ENCODE measurements at places on chromosomes 3 and 15.

GRCh38 chr15:95440712-95441111, 889.8 kb upstream of the NR2F2 start:
- no peak for DNase-seq

- DNase-seq: no peak
These were observed 62.1 kb upstream of the FAM3D start for GRCh38 chr3:58728723-58729122.

DNA sequence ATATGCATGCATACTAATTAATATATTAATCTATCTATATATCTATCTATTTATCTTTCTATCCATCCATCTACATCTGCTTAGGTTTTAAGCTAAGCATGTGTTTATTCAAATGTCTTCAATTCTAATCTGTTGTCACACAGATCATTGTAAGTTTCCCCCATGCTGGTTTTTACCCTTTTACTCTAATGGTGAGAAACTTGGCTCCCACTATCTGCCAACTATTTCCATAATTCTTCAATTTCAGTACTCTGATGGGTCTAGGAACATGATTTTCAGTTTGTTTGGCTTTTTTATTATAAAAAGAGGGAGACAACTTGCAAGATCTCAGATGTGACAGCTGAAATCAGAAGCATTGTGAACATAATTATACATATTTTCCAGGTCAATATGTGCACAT, 773.8 kb downstream of the PLOD2 start:
- DNase-seq: no peak

- no peak for DNase-seq
These were observed 55.9 kb downstream of the PGPEP1L start for GRCh38 chr15:98951493-98952320.

DNA sequence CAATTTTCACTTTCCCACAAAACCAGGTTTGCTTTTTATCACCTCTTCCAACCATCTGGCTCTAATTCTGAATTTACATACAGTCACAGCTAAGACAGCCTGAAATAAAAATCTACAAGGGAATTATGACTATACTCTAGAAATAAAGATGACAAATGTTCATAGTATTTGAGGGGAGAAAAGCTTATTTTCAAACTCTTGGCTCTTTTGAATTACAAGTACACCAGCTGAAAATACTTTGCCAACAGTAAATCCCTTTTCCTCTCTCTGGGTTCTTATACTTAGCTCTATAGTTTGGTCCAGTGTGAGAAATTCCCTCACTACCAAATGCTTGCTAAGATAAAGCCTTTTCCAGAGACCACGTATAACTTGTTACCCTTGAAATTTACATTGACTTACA, 1037.9 kb downstream of the ROBO1 start:
- no peak for DNase-seq

GRCh38 chr3:142087676-142088075, 61.7 kb downstream of the TFDP2 start:
- no peak for DNase-seq

DNA sequence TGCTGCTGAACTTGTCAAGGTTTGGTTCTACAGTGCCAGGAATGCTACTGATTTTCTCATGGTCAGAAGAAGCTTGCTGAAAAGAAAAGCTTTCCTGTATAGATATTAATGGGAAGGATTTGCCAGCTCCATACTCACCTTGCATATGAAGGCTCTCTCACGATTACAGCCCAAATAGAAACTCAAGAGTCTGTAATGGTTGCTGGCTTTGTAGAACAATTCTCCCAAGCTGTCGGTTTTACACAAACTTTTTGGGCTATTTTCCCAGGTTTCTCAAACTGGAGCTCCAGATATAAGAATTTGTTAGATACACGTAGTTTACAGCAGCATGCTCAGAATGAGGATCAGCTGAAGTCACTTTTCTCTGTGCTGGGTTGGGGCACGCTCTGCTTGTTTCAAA, 30.1 kb upstream of the LRRC3B start:
- no peak for DNase-seq

- DNase-seq: no peak
These were observed 130.3 kb downstream of the MDFIC2 start for GRCh38 chr3:70182166-70182565.

GRCh38 chr3:184601576-184602371, 40.2 kb downstream of the EPHB3 start:
- no peak for DNase-seq

- no peak for DNase-seq
These were observed 630.5 kb upstream of the LMCD1 start for GRCh38 chr3:7871003-7871560.

- DNase-seq: no peak
These were observed 31.1 kb upstream of the ACTL6A start for GRCh38 chr3:179531576-179531975.

DNA sequence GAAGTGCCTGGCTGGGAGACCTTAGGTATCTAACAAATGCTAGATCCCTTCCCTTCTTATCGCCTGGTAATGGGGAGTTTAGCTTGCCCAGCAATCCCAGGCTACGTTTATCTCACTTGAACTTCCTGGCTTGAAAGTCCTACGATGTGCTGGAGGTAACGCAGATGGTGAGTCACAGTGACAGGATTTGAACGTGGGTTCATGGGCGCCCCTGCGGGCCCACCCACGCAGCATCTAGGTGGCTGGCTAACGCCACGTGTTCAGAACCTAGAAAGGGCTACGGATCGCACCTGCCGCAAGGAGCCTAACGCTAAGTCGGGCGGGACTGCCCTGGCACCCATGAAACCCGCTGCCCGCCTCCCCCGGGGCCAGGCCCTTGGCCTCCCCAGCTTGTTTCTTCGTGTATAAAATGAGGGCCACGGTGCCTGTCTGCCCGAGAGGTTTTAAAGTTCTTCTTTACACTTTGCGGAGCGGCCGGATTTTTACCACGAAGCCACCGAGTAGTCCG, 600 bp upstream of the USP3 start:
- DNase-seq: no peak

DNA sequence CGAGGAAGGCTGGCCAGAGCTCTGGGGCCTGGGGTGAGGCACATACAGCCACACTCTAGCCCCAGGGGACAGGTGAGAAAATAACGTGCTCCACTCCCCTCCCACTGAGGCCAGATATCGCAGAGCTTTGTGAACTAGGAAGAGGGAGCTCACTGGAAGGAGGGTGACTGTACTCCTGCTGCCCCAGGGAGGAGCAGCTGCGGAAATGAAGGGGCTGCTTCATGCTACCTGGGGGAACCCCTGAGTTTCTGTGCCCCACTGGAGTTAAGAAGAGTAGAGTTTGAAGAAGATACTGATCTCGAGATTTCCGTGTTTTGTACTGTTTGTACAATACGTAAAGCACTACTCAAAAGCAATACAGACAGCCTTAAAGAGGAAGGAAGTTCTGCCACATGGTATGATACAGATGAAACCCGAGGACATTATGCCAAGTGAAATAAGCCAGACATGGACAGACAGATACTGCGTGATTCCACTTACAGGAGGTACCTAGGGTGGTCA, 44.6 kb downstream of the CMTM6 start:
- no peak for DNase-seq

- DNase-seq: no peak
These were observed 155.5 kb downstream of the GOLIM4 start for GRCh38 chr3:167940241-167940640.

- DNase-seq: no peak
These were observed 4.2 kb downstream of the TP63 start for GRCh38 chr3:189635339-189635738.

DNA sequence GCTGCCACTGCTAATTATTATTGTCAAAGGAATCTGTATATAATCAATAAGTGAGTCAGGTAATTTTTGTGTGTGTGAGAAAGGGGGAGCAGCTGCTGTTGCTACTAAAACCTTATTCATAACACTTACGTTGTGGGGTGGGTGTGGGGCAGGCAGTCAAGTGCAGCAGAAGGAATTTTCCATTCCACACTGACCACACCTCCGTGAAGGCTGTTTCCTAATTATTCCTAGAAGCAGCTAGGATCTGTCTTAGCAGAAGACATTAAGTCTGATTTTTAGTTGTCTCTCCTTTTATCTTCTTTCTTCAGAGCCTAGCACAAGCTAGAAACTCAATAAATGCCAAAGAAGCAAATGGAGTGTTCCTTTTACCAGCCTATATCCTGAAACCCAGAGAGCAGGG, 4.0 kb upstream of the U2SURP start:
- DNase-seq: no peak

DNA sequence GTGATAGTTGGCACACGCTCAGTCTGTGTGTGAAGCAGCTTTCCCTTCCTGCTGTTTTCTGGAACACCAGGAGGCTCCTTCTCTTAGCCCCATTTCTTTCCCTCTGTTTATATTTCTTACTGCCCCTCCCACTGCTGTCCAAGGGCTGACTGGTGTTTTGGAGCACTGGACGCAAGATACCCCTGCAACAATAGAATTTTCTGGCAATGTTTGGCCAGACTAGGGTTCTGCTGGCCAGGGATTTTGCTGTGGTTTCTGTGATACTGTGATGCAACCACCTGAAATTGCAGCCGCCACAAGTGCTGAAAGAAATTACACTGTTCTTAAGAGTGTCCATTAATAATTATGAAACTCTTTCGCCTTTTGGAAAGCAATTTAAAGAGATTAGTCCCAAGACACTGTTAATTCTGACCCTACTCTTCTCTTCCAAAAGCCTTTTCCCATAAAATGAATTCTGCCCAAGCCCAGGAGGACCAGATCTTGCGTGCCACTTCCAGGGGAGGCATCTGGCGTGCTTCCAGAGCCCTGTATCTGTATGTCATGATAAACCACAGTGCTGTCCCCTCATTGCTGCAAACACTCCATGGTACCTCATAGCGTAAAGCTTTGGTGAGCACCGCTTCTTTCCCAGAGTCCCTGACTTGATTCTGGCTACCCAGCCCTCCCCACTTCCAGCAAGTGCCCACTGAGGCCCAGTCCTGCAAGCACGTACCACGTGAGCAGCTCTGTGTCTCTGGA, 159.4 kb upstream of the CHRM5 start:
- no peak for DNase-seq

DNA sequence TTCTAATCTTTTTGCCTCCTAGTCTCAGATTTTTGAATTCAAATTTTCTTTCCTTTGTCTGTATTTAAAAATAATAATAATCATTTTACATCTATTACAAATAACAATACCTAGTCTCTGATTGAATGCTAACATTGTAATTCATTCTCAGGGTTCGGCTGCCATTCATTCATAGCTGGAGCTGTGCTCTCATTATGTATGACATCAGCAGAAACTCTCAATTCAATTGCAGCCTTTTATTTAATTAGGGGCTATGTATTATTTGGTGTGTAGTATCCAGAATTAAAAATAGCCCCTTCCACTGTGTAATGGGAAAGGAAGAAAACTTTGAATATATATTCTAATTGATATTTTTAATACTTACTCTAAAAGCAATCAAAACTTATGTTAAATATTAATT, 270.4 kb upstream of the MDFIC2 start:
- DNase-seq: no peak

DNA sequence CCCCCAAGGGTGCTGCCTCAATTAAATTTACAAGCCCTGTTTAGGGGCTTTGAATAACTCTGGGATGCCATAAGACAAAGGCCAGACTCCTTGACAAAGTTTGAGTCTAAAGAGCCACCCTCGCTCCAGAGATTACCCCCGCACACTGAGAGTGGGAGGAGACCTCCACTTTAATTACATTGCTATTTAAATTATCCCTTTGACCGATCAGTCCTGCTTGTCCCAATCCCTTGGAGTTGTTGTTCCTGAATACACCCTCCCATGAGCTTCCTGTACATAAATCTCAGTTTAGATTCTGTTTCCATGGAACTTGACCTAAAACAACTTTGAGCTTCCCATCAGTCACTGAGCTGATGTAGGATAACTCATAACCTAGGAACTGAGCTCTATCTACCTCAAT, 596.3 kb downstream of the PYDC2 start:
- no peak for DNase-seq

DNA sequence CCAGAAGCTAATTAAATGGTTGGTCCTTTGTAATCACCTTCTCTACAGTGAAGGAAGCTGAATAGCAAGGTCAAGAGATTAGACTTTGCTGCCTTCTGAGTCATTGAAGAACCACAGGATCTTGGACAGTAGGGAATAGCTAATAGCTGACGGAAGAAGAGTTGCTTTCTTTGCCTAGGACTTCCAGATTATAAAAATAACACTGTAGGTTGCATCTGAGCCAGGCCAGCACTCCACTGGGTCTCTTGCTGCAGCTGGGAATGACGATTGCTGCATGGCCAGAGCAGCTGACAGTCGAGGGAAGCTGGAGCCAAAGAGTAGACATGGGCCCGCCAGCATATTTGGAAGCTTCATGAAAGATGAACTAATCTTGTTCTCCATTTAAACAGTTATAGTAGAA, 81.5 kb upstream of the KCNMB2 start:
- no peak for DNase-seq

GRCh38 chr15:48939648-48940047, 24.1 kb downstream of the SHC4 start:
- DNase-seq: no peak

GRCh38 chr3:113276751-113277080, 65.4 kb downstream of the BOC start:
- no peak for DNase-seq

DNA sequence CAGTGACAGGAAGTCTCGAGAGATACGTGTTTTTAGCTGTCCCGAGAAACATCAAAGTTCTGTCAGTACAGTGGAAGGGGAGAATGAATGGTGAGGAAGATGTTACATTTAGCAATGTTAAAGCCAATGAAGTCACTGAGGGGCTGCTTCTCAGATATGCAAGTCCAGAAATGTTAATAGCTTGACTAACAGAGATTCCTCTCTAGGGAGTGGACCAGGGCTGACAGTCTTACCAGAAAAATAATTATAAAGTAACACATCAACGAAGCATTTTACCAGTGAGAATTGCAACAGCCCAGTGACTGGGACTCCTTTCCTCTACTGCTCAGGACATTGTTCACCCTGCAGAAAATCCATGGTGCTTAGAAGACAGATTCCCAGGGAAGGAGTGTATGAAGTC, 23.9 kb downstream of the GALNT15 start:
- DNase-seq: no peak

DNA sequence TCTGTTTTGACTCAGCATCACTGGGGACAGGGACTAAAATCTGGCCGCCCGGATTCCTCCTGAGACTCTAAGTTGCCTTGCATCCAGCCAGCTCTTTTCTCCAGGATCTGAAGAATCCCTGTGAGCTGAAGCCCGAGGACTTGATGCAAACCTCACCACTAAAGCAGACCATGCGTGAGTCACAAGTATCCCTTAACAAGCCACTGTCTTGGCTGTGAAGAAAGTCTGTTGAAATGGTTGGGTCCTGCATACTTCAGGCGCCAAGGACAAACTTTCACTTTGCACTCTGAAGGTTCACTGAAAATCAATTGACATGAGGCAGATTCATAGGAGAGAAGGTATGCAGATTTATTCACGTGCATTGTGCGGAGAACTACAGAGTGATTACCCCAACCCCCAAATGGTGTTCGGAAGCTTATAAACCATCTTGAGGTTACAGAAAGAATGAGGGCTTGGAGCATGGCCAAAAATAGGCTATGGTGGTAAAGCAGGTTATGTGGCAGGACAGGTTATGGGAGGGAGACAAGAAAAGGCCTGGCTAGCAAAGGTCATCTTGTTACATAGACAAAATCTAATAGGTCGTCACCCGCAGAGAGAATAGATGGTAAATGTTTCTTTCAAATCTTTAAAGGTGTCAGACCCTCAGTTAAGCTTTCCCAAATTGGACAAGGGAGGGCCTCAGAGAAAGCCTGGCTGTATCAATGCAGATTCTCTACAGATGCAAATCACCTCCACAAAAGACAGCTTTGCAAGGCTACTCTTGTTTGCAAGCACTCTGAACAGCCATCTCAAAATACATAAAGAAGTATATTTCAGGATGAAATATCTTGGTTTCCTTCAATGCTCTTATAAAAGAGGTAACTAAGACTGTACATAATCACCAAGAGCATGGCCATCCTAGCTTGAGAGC, 126.3 kb upstream of the PLAAT1 start:
- no peak for DNase-seq

All from NCI-H187 (cell line).